ENCODE measurements at places on chromosomes 4 and X.

GRCh38 chr4:31983246-31983645 is 1263.1 kb downstream of the PCDH7 start:
- no peak for DNase-seq

GRCh38 chrX:31297881-31298280 is 226.0 kb upstream of the FTHL17 start:
- no peak for DNase-seq

- DNase-seq, result peak; percentile 90
These were observed 70.5 kb downstream of the SEC24D start for GRCh38 chr4:118765399-118765798.

DNA sequence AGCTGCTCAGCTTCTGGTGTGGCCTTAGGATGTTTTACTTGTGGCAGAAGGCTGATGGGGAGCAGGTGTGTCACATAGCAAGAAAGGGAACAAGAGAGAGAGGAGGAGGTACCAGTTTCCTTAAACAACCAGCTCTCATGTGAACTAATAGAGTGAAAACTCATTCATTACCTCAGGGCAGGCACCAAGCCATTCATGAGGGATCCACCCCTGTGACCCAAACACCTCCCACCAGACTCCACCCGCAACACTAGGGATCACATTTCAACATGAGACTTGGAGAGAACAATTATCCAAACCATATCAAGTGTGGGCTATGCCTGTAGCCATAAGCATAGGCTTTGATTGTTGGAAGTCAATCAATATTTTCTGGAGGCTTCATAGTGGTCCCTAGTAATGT is 56.0 kb downstream of the GSX2 start:
- DNase-seq, result no peak

GRCh38 chr4:56871371-56871866 is 36.3 kb upstream of the REST start:
- DNase-seq, result peak; percentile 27
